ENCODE measurements at places on chromosomes 16 and 17. TPM values are rescaled to one million over a fixed set of nuclear protein-coding genes. Genes with fewer than 3 reads are reported as not detected.

Gene BRIP1
- total RNA-seq, result 6.4 TPM

Gene ANKS4B
- not detected for total RNA-seq

Gene ABCA9
- total RNA-seq, result 2.4 TPM

Gene MYH1
- total RNA-seq, result not detected
